Stimulated activated CD4-positive, alpha-beta T cell treated with anti-CD3 and anti-CD28 coated beads, Interleukin-4, amount 100 ng/mL, for 48 hours (primary cell): ENCODE measurements at places on chromosomes 12 and 14.

GRCh38 chr12:62841846-62842245 is 93.1 kb downstream of the PPM1H start:
- no peak for DNase-seq

GRCh38 chr14:69715725-69716477 is 51.0 kb upstream of the SRSF5 start:
- DNase-seq = no peak

DNA sequence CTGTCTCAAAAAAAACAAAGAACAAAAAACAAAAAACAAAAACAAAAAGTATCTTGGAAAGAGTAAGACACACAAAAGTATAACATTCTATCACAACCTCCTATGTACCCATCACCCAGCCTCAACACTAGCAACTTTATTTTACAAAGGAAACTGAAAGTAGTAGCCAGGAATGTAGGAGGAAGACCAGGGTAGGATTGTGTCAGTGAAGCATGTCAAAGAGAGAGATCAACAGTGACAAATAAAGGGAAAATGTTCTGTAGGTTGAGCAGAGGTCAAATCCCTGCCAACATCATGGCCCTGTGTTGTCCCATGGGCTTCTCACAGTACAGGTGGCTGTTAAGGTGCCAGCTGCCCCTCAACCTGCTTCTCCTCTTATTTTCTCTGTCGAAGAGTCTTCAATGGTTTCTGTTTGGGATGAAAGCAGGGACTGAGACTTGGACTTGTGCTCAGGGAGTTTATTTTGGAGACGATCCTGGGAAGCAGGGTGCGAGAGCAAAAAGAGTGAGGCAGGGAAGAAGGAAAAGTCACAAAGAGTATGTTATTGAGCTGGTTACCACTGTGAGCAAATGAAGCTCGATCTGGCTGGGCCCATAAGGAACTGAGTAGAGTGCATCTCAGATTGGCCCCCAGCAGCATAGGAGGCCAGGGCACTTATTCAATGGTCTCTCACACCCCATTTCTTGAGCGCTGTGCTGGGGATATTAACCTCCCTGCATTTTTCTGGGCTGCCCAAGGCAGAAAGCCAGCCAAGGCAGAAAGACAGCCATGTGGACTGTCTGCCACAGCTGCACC is 29.4 kb upstream of the CTDSP2 start:
- DNase-seq = no peak

DNA sequence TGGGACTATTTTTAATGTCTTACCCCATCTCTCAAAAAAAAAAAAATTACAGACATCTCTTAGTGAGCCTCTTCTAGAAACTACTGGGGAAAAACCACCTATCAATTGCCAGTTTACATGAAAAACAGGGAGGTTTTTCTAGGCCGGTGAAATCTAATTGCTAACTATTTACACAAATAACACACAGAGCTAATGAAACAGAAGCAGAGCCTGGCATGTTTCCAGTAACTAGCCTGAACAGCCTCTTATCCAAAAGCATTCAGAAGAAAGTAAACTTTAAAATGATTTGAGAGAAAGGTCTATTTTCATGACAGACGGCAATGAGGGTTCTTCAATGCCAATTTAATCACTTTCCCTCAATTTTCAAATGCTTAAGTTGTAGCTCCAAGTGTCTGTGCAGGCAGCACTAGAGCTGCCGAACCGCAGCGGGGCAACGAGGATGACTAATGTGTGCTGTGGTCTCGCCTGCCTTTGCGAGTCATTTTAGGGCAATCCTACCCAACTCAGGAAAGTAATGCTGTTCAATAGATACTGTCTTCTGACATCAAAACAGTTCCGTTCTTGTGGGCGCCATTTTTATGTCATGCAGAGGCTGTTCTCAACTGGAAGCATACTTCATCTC is 84.6 kb downstream of the SETD3 start:
- peak; percentile 8 for DNase-seq

DNA sequence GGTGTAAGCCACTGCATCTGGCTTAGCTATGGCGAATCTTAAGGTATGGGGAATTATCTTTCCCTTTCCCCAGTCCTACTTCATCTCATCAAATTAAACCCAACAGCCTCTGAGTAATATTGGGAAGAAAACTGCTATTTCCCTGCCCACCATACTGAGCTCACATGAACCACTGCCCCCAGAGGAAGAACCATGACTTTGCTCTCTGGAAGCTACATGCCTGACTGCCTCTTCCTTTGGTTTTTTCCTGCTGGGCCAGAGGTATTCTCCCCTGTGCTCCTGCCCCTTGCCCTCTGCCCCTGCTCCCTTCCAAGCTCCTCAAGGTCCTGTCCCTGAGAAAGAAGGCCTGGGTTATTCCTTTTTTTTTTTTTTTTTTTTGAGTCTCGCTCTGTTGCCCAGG is 15.2 kb downstream of the RILPL2 start:
- DNase-seq = no peak

DNA sequence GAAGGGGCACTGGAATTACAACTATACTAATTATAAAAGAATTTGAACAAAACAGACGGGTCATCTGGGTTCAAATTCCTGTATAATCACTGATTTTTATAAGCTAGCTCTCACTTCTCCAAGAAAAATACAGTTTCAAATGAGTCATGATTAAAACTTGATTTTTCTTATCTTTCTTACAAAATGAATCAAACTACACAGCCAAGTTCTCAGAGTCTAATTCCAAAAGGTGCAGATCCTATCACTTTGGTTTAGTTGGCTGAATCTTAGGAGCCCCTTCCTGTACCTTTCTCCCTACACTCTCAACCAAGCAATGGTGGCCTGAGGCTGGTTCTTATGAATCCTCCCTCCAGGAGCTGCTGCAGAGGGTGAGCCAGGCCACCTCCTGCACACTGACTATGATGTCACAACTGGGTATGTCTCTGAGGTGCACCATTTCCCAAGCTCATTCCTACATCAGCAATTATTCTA is 43.8 kb upstream of the BMP4 start:
- DNase-seq = no peak

DNA sequence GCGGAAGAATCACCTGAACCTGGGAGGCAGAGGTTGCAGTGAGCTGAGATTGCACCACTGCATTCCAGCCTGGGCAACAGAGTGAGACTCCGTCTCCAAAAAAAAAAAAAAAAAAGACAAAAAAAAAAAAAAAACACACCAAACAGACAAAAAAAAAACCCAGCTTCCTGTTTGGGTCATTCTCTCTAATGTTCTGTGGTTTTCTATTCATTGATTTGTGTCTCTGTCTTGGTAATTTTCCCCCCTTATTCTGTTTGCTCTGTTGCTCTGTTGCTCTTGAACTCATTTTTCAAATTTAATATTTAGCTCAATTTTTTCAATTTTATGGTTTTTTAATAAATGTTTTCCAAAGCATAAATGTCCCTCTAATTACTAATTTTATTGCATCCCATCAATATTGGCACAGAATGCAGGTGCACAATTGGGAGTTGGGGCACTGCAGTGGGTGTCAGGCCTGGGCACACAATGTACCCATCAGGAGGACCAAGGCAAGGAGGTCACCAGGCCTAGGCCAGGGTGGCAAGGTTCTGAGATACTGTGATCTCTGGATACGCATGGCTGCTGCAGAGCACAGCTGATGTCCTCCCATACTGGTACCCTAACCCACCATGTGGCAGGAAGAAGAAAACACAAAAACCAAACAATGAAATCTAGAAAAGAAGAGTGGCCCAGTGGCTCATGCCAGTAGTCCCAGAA is 8.0 kb upstream of the GNPTAB start:
- DNase-seq = no peak
